PC-3 (cell line): ENCODE measurements at places on chromosomes 1 and 21. TPM values are rescaled to one million over a fixed set of nuclear protein-coding genes. Genes with fewer than 3 reads are reported as not detected.

Gene USP1
- total RNA-seq = 42.6 and 43.8 TPM in 2 replicates

Gene TMIGD3
- not detected in 2 replicates for total RNA-seq

Gene HSD3B2
- total RNA-seq = not detected in 2 replicates

DNA sequence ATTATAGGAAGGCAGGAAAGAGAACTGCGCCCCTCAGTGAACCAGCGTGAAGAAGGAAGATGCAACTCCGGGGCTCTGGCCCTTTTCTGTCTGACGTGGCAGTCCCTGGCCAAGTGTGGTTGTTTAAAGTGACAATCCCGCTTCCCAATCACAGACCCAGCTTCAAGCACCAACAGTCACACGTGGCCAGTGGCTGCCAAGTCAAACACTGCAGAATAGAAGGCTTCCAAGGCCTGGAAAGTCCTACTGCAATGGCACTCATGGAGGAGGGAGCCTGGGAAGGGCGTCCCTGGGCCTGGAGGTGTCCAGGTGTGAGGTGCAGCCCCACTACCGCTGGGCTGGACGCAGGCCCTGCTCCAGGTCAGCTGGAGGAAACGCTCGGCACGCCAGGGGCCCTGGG is 143.8 kb downstream of the CASZ1 start:
- no peak overlapping the region for H3K27ac ChIP-seq
- H3K27me3 ChIP-seq = no peaks in the 10 kb centered on the region
- no peaks in the 10 kb centered on the region for H3K36me3 ChIP-seq

DNA sequence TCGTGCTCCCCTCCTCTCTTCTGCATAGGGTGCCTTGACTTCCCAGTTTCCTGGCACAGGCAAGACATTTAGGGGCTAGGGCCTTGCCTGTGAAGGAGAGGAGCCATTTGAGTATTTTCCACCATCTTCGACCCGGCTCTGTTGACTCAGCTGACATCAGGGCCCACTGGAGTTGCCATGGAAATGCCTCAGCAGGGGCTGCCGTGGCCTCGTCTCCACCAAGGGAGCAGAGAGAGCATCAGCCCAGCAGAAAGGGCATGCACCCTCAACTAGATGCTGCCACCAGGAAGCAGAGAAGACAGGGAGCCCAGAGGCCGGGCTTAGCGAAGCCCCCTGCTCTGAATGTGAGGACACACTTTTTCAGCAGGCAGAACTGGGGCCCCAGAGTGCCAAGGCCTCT is 101.9 kb upstream of the ACTL8 start:
- no peaks in the 10 kb centered on the region for H3K27me3 ChIP-seq
- H3K4me3 ChIP-seq = no peak overlapping the region
- no peaks in the 10 kb centered on the region for H3K36me3 ChIP-seq
- DNase-seq = no peak
- no peaks in the 10 kb centered on the region for H3K4me1 ChIP-seq

DNA sequence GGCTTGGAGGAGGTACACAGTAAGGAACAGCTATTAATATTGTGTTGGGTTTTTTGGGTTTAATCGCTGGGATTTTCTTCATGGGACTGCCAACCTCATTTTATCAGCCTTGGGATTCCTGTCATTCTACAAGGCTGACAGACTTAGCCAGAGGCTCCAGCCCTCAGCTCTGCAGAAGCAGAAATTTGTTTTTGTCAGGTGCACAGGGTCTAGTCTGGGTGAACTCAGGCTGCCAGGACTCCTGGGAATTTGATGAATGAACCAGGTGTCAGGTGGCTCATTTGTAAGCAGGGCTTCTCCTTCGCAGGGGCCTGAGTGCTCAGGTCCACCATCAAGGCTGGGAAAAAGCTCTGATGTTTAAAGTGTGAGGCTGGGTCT is 11.5 kb upstream of the ZNF362 start:
- H3K4me1 ChIP-seq = peaks cover 13% of the 10 kb centered on the region
- H3K4me3 ChIP-seq = no peak overlapping the region
- H3K27me3 ChIP-seq = no peaks in the 10 kb centered on the region
- no peak for DNase-seq
- H3K27ac ChIP-seq = no peak overlapping the region
- no peaks in the 10 kb centered on the region for H3K36me3 ChIP-seq

DNA sequence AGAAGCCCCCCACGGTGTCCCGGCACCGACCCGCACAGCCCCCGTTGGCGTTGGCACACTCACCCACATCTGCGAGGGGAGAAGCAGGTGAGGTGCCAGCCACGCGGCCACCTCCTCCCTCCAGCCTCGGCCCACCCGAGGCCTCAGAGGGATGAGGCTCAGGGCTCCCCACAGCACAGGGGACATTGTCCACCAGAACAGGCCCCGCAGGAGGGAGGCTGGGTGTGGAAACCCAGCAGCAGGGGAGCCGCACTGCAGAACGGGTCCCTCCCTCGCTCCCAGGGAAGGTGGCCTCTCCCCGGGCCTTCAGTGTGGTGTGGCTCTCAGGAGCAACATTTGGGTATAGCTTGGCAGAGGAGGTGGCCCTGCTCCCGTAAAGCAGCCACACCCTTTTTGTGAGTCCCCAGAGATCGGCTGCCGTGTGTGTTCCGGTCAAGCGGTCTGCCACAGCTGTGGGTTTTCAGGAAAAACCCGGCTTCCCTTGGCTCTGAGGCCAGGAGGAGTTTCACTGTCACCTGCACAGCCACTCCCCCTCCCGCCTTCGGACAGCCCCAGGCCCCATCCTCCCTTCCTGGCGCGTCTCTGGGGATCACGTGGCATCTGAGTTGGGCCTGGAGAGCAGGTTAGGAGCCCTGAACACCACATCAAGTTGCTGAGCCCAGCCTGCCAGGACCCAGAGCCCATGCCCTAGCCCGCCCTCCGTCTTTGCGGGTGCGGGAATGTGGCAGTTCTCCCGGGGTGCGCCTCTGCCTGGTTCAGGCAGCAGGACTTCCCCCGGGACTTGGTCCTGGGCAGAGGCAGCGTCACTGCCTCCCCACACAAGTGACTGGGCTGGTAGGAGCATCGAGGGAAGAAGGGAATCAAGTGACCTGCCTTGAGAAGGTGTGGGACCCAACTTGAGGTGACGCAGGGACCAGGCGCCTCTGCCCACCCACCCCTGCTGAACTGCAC is 64.0 kb downstream of the MEGF6 start:
- peak; percentile 90 for DNase-seq
- H3K27me3 ChIP-seq = no peaks in the 10 kb centered on the region
- H3K4me1 ChIP-seq = peaks cover 30% of the 10 kb centered on the region
- H3K36me3 ChIP-seq = no peaks in the 10 kb centered on the region
- peak overlapping the region; percentile 51 for H3K27ac ChIP-seq

Gene LCE1B
- total RNA-seq = not detected in 2 replicates

DNA sequence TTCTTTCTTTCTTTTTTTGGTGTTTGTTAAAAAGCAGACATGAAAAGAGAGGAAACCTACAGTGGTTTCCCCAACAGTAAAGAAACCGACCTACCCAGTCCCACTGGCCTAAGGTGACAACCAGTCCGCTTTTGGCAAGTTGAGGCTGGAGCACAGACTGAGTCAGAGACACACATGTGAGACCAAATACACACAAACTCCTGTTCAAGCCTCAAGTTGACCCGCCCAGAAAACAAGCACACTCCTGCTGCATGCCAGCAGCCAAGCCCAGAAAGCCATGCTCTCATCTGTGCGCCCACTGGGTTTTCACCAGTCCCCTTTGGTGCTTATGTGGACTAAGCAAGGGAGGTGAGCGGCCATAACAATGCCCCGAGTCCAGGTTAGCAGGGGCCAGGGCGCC is 64.6 kb upstream of the GPR153 start:
- H3K27ac ChIP-seq = peak overlapping the region; percentile 59
- H3K36me3 ChIP-seq = peaks cover 8% of the 10 kb centered on the region; the same call in 1 of the 2 replicates
- H3K4me1 ChIP-seq = peaks cover 17% of the 10 kb centered on the region
- H3K27me3 ChIP-seq = no peaks in the 10 kb centered on the region
- no peak overlapping the region for H3K4me3 ChIP-seq

DNA sequence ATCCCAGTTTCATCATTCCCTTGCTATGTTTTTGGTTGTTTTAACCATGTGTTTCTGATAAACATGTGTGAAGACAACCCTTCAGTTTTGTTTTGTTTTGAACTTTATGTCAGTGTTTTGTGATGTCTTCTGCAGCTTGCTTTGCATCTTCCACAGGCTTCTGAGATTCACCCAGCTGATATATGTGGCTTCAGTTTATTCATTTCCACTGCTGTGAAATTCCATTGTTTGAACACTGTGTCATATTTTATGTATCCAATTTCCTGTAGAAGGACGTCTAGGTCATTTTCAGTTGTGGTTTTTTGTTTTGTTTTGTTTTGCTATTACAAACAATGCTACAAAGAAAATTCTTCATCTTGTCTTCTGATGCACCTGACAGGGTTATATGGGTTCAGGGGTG is 27.2 kb upstream of the SLC26A9 start:
- H3K27me3 ChIP-seq = no peaks in the 10 kb centered on the region
- DNase-seq = peak; percentile 38
- no peak overlapping the region for H3K4me3 ChIP-seq
- H3K27ac ChIP-seq = no peak overlapping the region
- peaks cover 5% of the 10 kb centered on the region; the same call in 1 of the 2 replicates for H3K4me1 ChIP-seq

DNA sequence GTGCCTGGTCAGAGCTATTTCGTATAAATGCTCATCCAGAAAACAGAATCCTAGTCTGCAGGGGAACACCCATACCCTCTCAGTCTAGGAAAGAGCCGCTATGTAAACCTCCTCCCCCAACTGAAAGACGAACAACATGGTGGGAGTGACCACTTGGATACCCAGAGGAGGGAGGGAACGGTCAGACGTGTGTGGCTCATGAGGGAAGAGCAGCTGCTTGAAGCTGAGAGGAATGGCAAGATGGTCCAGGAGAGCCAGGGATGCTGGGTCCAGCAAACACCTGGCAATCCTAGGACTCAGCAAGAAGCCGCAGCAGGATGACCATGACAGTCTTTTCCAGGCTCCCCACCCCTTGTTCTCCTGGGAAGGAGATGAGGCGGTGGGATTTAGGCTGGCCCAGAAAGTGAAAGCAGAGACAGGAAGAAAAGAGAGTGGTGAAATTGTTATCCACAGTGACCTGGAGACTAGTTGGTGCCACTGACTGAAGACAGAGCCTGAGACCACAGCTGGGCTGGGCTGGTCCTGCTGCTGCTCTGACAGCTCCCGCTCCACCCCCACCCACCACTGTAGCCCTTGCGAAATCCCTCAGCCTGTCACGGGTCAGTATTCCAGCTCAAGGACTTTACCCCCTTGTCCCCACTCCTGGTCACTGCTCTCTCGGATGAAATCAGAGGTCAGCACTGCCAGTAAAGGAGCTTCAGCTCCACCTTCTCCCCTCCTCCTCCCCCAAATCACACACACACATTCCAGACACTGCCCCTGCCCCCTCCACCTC is 3.6 kb downstream of the CERS2 start:
- no peak overlapping the region; the same call in 1 of the 2 replicates for H3K4me3 ChIP-seq
- DNase-seq = no peak
- no peak overlapping the region for H3K27ac ChIP-seq
- peaks cover 29% of the 10 kb centered on the region for H3K4me1 ChIP-seq
- H3K27me3 ChIP-seq = no peaks in the 10 kb centered on the region
- peaks cover 31% of the 10 kb centered on the region for H3K36me3 ChIP-seq

Gene RGS1
- not detected in 2 replicates for total RNA-seq
